Muscle of arm (tissue), 14 donors: ENCODE measurements at places on chromosomes 4 and X. TPM values are rescaled to one million over a fixed set of nuclear protein-coding genes. Genes with fewer than 3 reads are reported as not detected.

DNA sequence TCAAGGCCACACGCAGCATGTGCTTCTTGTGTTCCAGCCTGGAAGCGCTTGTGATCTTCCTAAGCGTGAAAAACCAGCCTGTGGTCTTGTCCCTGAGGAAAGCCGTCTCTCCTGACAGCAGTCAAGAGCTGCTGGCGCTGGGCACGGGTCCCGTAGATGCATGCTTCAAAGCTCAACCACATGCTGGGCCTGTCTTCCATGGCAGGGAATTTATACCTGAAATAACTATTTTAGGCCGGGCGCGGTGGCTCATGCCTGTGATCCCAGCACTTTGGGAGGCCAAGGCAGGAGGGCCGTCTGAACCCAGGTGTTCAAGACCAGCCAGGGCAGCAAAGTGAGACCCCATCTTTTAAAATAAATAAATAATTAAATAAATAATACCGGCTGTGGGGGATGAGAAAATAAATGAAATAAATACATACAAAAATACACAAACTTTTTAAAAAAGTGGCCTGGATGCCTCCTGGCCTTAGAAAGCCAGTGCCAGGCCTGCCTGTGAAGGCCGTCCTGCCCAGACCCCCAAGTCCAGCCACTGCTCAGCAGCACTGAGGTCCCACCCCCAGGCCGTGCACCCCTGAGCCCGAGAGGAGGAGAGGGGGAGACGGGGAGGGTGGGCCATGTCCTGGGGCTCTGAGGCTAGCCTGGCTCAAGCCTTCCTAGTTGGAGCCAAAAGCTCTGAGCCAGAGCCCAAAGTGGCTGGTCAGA lies 10.4 kb downstream of the LRPAP1 start:
- no peak for DNase-seq

Gene KLHL8
- polyA plus RNA-seq = 13.1 TPM

Gene PRPS2
- polyA plus RNA-seq = 20.1 TPM

Gene SERPINA7
- polyA plus RNA-seq = 0.32 TPM

GRCh38 chrX:24479924-24480323 lies 14.8 kb downstream of the PDK3 start:
- no peak for DNase-seq

Gene FGFBP2
- polyA plus RNA-seq = not detected

- no peak for DNase-seq
These were observed 1026.2 kb downstream of the DMD start for GRCh38 chrX:32185160-32185559.

Gene HTR2C
- not detected for polyA plus RNA-seq

DNA sequence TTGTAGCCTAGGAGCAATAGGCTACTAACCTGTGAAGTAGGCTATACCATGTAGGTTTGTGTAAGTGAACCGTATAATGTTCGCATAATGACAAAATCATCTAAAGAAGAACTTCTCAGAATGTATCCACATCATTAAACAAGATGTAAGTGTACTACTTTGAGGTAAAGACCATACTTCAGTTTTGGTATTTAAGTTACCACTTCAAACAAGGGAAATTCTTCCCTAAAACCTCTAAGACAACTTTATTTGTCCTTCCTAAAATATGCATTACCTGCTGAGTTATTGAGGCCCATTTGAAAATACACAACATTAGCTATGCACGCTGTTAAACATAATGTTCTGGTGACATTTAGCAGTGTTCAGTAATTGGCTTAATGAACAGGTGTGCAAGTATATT lies 182.7 kb downstream of the RPA4 start:
- no peak for DNase-seq

Gene IQSEC2
- 12.1 TPM for polyA plus RNA-seq

- DNase-seq = peak; percentile 86
These were observed 242.3 kb downstream of the AFAP1 start for GRCh38 chr4:7697343-7697742.

DNA sequence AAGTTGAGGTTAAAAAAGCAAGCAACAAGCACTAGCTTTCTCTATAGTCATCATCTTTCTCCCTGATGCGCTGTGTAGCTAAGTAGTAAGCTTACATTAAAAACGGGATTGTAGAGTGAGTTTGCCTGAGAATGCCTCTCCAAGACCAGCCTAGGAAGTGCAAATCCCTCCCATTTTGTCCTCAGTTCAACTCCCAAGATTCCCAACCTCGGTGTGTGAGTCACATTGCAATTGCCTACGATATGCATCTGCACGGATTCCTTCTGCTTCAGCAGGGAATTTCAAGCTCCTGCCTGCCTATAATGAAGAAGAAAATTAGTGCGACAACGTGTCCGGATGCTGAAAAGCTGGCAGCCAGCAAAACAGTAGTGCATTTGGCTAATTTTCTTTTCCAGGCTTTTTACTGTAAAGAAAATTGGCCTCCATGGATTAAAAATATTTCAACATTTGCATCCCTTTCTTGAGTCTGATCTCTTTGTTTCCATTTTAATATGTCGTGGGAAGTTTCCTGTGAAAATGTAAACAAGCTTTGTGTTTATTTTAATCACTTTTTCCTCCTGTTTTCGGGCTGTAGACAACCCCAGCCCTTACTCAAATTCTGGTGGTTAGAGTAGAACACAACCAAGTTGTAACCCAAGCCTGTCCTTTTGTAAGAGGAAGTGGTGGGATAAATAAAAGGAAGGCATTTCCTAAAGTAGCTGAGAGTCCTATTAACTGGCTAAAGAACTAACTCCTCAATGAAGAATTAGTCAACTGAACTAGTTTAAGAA lies 58.4 kb upstream of the TET2 start:
- DNase-seq = peak; percentile 49

DNA sequence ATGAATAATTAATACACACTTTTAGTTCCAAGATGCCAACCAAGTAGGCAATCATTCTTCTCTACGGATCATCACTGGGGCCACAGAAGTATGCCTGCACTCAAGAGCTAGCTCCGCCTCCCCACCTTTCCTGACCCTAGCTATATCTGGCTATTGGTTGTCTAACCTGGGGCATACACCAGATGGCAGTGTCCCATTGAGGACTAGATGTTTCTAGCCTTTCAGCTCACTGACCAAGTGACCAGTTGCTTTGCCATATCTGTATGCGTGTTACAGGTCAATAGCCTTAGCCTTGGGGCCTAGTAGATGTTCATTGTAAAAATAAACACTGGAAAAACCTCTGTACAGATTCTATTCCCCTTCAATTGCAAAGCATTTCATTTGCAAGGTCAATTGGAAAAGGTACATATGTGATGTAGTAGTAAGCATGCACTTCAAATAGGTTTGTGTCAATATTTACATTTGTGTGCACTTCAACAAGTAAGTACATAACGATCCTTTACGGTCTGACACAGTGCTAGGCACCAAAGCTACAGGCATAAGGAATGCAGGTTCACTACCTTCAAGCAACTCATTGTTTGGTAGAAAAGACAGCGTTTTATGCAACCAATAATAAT lies 521.7 kb downstream of the PPARGC1A start:
- no peak for DNase-seq

DNA sequence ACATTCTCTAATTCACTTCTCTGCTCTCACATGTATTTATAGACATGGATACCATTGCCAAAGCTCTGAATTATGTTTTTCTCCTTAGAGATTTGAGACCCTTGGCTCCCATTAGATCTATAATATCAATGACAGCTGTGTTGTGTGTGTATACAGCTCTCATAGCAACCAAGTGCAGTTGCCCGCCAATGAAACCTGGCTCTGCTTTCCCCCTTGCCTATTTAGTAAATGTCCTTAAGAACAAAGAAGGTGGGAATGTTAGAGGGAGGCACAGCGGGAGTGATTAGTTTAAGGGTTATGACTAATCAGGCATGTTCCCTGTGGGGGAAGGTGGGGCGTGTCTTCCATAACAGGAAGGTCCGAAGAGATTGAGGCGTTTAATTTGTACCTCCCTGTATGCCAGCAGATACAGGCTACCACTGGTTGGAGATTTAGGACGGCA lies 100.5 kb upstream of the TBC1D9 start:
- peak; percentile 83 for DNase-seq

- no peak for DNase-seq
These were observed 18.2 kb downstream of the CCNG2 start for GRCh38 chr4:77175201-77175611.

Gene CT55
- not detected for polyA plus RNA-seq

- DNase-seq = no peak
These were observed 25.1 kb downstream of the XIAP start for GRCh38 chrX:123884809-123885408.

DNA sequence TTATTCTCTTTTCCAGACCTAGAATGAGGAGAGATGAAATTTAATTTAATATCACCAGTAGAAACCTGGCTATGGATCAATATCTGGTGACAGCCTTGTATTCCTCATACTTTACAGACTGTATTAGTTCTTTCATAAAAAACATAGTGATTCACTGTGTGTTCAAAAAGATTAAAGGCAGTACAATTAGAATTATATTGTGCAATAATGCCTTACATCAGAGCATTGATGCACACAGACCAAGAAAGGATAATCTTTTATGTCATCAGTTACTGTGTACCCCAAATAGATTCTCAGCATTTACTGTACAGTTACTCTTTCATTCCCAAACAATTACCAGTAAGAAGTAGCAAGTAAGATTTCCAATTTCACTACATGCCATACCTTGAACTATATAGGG lies 260.5 kb upstream of the ANXA10 start:
- no peak for DNase-seq

Gene SYAP1
- 16.9 TPM for polyA plus RNA-seq

DNA sequence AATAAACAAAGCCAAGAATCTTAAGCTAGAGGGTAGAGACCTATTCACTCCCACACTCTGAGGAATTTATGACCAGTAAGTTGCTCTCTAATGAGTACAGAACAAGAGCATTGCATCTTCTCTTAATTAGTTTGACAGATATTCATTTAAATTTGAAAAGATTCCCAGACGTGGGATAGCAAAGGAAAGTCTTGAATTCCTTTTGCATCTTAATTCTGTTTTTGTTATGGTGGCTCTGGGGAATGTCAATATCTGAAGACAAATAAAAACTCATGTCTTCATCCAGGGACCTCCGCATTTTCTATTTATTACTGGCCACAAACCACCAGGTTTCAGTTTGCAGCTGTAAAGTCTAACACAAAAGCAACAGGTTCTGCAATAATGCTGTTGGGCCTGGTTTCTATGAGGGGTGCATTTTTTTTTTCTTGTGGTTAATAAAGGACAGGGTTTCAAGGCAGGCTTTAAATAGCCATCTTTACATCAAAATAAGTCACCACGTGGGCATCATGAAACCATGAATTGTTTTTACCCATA lies 172.3 kb downstream of the SHROOM3 start:
- DNase-seq = no peak

GRCh38 chr4:67787311-67787710 lies 33.1 kb upstream of the GNRHR start:
- no peak for DNase-seq

DNA sequence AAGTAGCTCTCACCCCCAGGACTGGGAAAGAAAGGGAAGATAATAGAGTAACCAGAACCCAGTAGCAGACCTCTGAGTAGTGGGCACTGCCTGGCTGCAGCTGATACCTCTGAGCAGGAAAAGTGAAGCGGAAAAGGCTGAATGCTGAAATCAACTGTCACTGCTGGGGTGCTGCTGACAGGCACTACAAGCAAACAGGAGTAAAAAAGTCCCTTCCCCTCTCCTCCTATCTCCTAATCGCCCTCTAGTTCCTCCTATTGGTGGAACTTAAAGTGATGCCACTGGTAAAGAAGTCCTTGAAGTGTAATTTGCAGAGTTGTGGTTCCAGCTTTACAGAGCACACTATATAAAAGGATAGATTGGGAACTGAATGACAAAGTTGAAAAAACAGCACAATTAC lies 32.8 kb upstream of the GLRB start:
- no peak for DNase-seq

GRCh38 chrX:100409610-100410590 lies at the start of gene PCDH19:
Gene PCDH19, minus strand, starts transcription at chrX:100410273. Its CDS starts 1,676 bp downstream, at chrX:100408597.
- peak; percentile 64 for DNase-seq

GRCh38 chr4:151430740-151431457 lies 21.9 kb downstream of the FHIP1A start:
- no peak for DNase-seq

DNA sequence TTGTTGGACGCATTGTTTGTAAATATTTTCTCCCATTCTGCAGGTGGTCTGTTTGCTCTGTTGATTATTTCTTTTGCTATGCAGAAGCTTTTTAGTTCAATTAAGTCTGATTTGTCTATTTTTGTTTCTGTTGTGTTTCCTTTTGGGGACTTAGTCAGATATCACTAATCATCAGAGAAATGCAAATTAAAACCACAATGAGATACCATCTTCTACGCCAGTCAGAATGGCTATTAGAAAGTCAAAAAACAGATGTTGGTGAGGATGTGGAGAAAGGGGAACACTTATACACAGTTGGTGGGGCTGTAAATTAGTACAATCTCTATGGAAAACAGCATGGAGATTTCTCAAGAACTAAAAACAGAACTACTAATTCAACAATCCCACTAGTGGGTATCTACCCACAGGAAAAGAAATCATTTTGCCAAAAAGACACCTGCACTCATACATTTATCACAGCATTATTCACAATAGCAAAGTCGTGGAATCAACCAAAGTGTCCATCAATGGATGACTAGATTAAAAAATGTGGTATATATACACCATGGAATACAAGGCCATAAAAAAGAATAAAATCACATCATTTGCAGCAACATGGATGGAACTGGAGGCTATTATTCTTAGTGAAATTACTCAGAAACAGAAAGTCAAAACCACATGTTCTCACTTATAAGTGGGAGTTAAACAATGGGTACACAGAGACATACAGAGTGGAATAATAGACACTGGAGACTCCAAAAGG lies 8.1 kb downstream of the COQ2 start:
- DNase-seq = no peak

Gene NPY2R
- polyA plus RNA-seq = not detected

GRCh38 chrX:20001588-20001987 lies 10.7 kb upstream of the BCLAF3 start:
- DNase-seq = no peak

GRCh38 chrX:10110984-10111363 lies 45.8 kb upstream of the CLCN4 start:
- DNase-seq = no peak

DNA sequence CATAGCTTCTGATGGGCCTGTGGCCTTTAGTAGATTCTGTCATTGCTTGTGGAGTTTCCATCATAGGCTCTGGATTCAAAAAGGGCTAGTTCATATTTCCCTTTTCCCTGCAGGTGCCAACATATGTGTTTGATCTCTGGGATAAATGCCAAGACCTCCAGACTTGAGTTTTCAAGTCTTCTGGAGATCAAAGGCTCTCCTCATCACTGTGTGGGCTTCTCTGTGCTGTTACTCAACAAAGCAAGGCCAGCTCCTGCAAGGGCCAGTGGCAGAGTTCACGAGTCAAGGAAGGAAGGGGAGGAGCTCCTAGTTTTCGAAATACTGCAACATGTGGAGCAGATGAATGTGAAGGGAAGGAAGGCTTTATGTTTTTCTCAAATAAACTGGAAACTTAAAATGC lies 62.7 kb upstream of the SCML1 start:
- no peak for DNase-seq

DNA sequence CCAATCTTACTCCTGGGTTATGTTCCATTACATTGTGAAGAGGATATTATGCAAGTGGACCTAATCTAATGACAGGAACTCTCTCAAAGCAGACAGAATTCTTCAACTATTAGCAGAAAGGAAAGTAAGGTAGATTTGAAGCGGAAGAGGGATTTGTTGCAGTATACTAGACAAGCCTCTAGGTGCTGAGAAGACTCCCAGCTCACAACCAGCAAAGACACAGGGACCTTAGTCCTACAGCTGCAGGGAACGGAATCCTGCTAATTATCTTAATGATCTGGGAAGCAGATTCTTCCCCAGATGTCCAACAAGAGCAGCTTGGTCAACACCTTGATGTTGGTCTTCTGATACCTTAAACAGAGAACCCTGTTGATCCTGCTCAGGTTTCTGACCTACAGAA lies 73.6 kb downstream of the STK32B start:
- no peak for DNase-seq

Gene TEX13D
- not detected for polyA plus RNA-seq
